CD4-positive, alpha-beta T cell treated with Interleukin-1 beta for 1 hour (primary cell): ENCODE measurements at places on chromosomes 13 and 19.
A peak's percentile ranks its signal among the peaks of the same experiment; 100 is the strongest.

- peak; percentile 95 for DNase-seq
These were observed 46.9 kb downstream of the KLF2 start for GRCh38 chr19:16371540-16371986.

- DNase-seq = no peak
These were observed 15.0 kb upstream of the ALOX5AP start for GRCh38 chr13:30720172-30720869.

DNA sequence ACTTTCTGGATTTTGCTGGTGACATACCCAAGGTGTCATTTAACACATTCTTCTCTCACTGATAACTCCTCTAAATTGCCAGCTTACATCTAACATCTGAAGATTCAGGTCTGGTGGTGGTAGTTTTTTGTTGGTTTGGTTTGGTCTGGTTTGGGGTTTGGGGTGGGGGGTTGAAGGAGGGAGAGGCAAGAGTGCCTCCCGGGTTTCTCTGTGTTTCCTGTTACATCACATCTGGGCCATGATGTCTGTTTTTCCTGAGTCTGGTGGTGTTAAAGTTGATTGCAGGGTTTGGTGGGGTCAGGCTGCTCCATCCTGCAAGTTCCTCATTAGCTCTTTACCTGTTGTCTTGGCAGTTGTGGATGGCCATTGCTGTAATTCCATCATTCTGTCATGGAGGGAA lies 155.8 kb upstream of the UBL3 start:
- DNase-seq = no peak

DNA sequence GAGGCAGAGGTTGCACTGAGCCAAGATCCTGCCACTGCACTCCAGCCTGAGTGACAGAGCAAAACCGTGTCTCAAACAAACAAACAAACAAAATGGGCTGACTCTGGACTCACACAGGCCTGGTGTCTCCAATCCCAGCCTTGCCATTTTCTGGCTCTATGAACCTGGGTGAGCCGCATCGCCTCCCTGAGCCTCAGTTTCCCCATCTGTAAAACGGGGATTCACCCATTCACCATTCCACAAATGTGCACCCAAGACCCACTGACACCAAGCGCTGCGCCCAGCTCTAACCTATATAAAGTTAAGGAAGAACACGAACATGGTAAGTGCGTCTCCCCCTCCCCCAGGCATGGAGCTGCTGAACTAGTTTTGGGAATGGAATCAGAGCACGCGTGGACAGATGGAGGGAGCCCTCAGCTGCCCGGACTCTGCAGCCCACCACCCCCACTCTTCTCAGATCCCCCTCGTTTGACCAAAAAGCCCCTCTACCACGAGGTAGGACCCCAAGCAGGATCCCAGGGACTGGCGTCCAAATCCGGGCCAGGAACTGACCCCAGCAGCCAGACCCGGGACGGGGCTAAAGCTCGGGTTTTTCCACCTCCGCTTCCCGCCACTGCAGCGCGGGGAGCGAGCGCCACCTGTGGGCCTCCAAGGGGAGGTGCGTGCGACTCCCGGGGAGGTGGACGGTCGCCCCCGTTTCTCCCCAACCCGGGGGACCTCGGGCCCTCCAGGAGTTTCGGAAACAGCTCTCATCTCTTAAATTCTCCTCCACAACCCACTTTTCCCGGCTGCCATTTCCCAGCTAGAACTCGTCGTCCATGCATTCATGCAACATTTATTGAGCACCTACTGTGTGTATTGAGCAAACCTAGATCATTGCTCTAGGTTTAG lies 33.0 kb upstream of the ADGRE5 start:
- peak; percentile 65 for DNase-seq

DNA sequence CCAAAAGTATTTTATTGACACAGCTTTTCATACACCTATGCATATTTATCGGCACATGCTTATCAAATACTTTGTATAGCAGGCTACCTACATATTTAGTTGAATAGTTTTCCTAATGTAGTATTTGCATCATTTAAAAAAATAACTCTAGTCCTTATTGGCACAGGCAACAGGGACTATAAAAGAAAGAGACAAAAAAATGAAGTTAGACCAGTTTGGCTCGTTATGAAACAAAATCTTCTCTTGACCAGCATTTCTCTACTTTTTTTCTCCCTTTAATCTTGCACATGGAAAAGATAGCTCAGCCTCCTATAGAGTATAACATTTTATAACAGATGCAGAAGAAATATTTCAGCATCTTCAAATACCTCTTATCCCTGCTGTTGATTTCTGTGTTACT lies 794.8 kb upstream of the MIR17HG start:
- DNase-seq = no peak

GRCh38 chr13:42680748-42681147 lies 100.6 kb upstream of the FAM216B start:
- DNase-seq = no peak

DNA sequence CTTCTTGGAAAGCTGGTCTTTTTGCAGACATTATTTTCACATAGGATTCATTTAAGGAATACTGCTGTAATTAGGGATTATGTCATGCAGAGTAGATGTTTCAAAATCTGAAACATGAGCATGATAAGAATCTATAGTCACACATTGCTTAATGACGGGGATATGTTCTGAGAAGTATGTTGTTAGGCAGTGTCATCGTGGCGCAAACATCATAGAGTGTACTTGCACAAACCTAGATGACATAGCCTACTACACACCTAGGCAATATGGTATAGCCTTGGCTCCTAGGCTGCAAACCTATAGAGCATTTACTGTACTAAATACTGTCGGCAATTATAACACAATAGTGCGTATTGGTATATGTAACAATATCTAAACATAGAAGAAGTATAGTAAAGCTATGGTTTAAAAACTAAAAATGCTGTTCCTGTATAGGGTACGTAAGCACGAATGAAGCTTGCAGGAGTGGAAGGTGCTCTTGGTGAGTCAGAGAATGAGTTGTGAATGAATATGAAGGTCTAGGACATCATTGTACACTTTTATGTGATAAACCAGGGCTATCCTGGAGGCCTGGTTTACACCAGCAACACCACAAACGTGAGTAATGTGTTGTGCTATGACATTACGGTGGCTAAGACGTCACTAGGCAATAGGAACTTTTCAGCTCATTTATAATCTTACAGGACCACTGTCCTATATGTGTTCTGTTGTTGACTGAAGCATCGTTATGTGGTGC lies 283.1 kb downstream of the MTUS2 start:
- no peak for DNase-seq

GRCh38 chr13:103255587-103256301 lies 189.5 kb upstream of the SLC10A2 start:
- DNase-seq = no peak

DNA sequence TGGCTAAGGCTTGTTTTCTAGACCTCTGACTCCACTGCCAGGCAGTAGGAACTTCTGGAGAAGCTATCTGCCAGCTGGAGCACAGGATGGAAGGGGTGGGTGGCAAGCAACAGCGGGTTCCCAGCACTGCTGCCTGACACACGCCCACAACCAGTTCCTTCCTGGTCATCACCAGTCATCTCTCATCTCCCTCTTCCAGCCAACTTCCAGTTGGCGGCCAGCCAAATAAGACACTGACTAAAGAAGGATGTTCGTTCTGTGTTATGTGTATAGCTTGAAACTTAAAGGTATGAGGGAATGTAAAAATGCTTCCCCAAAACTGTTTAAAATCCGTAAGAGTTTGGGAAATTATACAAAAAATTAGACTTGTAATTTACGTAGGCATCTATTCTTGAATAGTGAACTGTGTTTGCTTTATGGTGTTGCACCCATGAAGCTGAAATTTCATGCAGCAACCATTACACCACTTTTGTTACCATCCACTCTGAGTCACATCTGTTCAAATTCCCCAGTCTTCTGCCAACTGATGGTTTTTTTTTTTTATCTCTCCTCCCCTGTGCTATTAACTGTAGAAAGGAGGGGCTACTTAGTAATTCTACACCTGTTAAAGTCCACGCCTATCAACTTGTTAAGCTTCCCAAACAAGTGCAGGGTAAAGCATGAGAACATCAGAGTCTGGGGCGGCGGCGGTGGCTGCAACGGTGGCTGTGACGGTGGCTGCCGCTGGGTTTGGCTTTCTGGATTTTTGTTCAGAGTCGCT lies 86.2 kb upstream of the FRY start:
- peak; percentile 61 for DNase-seq

GRCh38 chr13:19759669-19760068 lies 23.1 kb downstream of the PSPC1 start:
- no peak for DNase-seq

DNA sequence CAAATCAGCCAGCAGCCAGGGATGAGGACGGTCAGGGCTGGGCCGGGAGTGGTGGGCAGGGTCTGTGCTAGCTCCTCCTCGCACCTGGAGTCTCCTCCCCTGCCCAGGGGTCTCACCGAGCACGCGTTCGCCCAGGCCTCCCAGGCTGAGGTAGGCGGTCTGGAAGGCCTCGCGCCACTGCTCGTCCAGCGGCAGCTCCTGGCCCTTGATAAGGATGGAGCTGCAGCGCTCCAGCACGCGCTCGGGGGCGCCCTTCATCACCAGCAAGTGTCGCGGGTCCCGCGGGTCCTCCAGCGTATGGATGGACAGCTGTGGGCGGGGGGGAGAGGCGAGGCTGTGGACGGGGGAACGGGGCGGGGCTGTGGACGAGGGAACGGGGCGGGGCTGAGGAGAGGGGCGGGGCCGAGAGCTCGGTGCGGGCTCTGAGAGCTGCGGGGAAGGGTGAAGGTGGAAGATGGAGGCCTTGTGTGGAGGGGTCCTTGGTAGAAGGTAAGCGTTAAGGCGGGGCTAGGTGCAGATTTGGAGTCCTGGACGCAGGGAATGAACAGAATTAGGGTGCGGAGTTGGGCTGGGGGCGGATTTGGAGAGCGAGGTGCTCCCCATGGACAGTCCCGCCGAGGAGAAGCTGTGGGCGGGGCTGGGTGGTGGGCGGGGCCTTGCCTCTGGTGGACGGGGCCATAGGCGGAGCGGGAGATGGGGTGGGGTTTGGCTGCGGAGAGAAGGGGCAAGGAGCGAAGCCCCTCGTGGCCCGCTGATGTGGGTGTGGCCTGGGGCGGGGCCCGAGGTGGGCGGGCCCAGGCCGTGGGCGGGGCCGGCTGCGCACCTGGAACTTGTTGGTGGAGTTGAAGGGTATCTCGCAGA lies 5.7 kb downstream of the ATP4A start:
- peak; percentile 61 for DNase-seq

GRCh38 chr13:113922412-113923118 lies 51.3 kb downstream of the C13orf46 start:
- DNase-seq = no peak

DNA sequence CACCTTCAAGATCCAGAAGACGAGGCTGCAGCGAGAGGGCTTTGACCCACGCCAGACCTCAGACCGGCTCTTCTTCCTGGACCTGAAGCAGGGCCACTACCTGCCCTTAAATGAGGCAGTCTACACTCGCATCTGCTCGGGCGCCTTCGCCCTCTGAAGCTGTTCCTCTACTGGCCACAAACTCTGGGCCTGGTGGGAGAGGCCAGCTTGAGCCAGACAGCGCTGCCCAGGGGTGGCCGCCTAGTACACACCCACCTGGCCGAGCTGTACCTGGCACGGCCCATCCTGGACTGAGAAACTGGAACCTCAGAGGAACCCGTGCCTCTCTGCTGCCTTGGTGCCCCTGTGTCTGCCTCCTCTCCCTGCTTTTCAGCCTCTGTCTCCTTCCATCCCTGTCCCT lies 7.0 kb upstream of the PGLS start:
- no peak for DNase-seq

- no peak for DNase-seq
These were observed 5.2 kb downstream of the SYDE1 start for GRCh38 chr19:15112385-15112784.

- DNase-seq = no peak
These were observed 57.2 kb downstream of the DHRS12 start for GRCh38 chr13:51746802-51747201.

DNA sequence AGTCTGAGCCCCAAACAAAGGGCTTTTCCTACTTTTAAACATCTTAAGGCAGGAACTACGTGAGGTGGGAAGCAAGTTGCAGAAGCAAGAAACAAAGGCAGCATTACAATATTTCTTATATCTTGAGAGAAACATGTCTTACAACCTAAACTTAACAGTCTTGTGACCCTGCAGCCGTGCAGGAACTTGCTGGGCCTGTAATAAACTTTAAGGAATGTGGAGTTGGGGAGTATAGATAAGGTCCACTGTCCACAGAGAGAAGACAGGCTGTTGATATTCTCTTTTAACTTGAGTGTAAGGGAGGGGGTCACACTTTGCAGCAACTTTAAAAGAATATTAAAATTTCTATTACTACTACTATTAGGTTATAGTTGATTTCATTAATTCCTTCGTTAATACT lies 214.6 kb upstream of the HTR2A start:
- no peak for DNase-seq

GRCh38 chr13:112869202-112870050 lies 99.6 kb upstream of the MCF2L start:
- no peak for DNase-seq

DNA sequence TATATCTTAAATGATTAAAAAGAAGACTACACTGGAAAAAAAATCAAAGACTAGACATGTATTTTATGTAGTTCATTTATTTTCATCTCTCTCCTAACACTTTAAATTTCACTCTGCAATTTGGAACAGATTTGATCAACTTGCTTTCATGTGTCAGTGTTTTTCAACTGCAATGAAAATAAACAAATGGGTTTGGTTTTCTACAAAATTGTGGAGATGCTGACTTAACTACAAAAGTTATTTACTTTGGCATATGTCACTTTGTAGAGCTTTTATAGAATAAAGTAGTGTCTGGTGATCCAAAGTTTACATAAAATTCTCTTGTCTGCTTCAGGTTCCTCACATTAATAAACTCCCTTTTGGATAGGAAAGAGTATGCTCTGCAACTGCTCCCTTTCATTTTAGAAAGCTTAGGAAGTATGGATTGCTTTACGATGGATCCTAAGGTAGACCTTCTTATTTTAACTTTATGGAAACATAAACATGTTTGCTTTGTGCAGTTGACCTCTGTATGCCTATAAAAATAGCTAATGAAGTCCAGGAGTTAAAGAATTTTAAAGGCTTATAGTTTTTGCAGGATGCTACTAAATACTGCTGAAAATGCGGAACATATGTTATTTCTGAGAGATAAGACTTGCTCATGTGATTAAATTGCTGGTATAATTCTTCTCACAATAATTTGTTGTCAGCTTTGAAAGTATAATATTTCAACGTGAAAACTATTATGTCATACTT lies 815.9 kb downstream of the PCDH9 start:
- DNase-seq = no peak

DNA sequence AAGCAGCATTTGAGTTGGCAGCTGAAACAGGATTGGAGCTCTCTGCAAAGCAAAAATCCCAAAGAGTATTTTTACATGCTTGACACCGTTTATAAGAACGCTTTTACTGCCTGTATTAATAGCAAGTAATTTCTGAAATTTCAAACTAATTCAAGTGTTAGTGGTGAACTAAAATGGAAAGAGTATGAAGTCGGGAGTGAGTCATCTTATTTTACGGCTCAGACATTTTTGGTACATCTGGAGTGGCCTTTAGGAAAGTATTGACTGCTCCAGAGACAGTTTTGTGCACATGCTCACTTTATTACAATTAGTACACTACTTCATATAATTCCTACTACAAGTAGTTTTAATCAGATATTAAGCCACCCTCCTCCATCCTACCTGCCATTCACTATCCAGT lies 167.4 kb downstream of the SLITRK6 start:
- no peak for DNase-seq

GRCh38 chr13:43783820-43784219 lies 3.0 kb downstream of the ENOX1 start:
- DNase-seq = no peak
